NCI-H1694 (cell line): ENCODE measurements at places on chromosomes 4 and X.

DNA sequence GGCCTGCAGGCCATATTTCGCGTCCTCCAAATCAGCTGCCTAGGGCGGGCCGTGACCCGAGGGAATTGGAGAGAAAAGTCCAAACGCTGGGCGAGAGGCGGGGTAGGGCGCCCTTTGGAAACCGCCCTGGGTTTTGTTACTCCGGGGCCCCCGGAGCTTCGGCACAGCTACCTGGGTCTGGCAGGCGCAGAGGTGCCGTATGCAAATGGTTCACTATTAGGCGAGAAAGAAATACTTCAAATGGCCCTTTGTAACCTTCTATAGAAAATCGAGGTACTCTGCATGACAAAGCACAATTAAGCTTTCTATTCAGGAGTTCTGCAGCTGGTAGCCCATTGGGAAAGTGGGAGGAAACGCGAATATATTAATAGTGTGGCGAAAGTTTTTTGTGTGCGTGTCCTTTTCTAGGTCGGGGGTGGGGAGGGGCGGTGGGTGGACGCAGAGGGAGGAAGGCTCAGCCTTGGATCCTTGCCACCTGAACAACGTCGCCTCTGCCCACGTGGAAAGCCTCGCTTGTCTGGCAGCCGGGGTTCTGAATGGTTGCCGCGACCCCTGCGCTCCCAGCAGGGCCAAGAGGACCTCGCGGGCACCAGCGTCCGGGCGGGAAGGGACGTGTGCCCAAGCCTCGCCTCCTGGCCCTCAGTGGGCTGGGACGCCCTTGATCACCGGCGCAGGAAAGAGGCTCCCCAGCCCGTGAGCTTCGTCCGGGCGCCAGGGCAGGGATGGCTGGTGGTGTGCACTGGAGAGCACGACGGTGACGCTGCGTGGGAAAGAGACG, 9.5 kb downstream of the GSX2 start:
- DNase-seq: no peak

GRCh38 chr4:71186257-71186565, 152.6 kb upstream of the SLC4A4 start:
- DNase-seq: no peak

- no peak for DNase-seq
Measured at GRCh38 chr4:81490403-81491160, 18.9 kb upstream of the RASGEF1B start.

- no peak for DNase-seq
Measured at GRCh38 chr4:142700531-142700930, 145.6 kb downstream of the INPP4B start.

DNA sequence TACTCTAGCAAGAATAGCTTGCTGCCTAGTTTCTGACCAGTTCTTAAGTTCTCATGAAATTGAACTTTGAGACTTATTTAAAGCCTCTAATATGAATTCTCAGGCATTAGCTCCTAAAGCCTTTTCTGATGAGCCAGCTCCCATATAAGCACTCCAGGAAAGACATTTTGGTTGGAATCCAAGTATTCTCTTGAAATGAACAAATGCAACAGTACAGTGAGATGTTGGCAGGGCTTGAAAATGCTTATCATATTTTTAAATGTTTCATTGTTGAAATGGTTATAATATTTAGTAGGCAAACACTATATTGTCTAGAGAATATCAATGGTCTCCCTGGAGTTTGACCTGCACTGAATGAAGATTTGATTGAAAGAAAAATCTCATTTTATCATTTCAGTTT, 240.3 kb downstream of the ANK2 start:
- no peak for DNase-seq
